Right lobe of liver (tissue), 6 donors: ENCODE measurements at places on chromosomes 1 and 21. TPM values are rescaled to one million over a fixed set of nuclear protein-coding genes. Genes with fewer than 3 reads are reported as not detected.

MAN1C1 gene
- 16.9 TPM for total RNA-seq

- H3K4me1 ChIP-seq: no peaks in the 10 kb centered on the region
- H3K36me3 ChIP-seq: no peaks in the 10 kb centered on the region
- no peak overlapping the region for H3K27ac ChIP-seq
- peak; percentile 90 for DNase-seq
- H3K27me3 ChIP-seq: no peaks in the 10 kb centered on the region
- no peak overlapping the region for H3K4me3 ChIP-seq
Observed at GRCh38 chr1:26072305-26072704, 4.9 kb upstream of the TRIM63 start.

- H3K36me3 ChIP-seq: no peaks in the 10 kb centered on the region
- no peak overlapping the region for H3K27ac ChIP-seq
- H3K27me3 ChIP-seq: no peaks in the 10 kb centered on the region
- DNase-seq: no peak
- H3K4me3 ChIP-seq: no peak overlapping the region
Observed at GRCh38 chr1:213687832-213688231, 299.9 kb upstream of the PROX1 start.

GRCh38 chr21:16420031-16420724 lies 690.4 kb downstream of the USP25 start:
- peak; percentile 59 for DNase-seq
- no peaks in the 10 kb centered on the region for H3K36me3 ChIP-seq
- H3K27me3 ChIP-seq: no peaks in the 10 kb centered on the region
- peak overlapping the region; percentile 50 for H3K4me3 ChIP-seq
- H3K4me1 ChIP-seq: no peaks in the 10 kb centered on the region

DNA sequence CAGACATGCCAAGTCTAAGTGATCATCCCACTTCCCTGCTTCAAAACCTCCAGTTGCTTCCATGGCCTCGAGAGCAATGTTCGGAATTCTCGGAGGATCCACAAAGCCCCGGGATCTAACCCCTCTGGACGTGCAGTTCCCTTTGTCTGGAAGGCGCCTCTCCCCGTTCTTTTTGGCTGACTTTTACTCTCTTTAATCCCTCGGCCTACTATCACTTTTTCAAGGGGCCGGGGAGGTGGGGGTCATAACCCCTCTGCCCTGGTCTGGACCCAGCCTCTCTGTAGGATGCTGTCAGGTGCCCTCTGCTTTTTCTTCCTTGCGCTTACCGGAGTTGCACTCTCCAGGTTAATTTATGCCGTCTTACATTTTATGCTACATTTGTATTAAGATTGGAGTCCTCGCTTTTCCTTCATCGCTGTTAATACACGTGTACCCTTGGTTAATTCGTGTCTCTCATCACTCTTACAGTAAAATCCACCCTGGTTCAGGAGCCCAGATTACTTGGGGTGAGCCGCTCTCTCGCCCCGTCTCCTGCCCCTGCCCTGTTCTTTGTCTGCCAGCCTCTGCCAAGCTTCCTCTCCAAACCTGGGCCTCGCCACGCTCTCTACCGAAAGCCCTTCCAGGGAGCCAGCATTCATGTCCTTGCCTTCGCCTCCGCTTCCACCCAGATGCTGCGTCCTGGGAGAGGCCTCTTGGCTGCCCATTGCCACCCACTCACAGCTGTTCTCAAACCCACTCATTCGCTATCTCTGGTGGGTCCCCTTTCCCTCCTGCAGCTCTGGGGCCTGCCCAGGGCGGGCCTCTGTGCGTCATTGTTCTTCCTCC lies 448.6 kb downstream of the CAMTA1 start:
- no peaks in the 10 kb centered on the region for H3K36me3 ChIP-seq
- no peaks in the 10 kb centered on the region for H3K4me1 ChIP-seq
- no peak for DNase-seq
- no peak overlapping the region for H3K4me3 ChIP-seq

SERINC2 gene
- 117 TPM for total RNA-seq

PDZK1IP1 gene
- 0.24 TPM for total RNA-seq

GRCh38 chr1:7644961-7645750 lies 125.9 kb upstream of the VAMP3 start:
- H3K36me3 ChIP-seq: no peaks in the 10 kb centered on the region
- DNase-seq: peak; percentile 87
- peak overlapping the region; percentile 54 for H3K27ac ChIP-seq
- H3K4me1 ChIP-seq: peaks cover 24% of the 10 kb centered on the region

DNA sequence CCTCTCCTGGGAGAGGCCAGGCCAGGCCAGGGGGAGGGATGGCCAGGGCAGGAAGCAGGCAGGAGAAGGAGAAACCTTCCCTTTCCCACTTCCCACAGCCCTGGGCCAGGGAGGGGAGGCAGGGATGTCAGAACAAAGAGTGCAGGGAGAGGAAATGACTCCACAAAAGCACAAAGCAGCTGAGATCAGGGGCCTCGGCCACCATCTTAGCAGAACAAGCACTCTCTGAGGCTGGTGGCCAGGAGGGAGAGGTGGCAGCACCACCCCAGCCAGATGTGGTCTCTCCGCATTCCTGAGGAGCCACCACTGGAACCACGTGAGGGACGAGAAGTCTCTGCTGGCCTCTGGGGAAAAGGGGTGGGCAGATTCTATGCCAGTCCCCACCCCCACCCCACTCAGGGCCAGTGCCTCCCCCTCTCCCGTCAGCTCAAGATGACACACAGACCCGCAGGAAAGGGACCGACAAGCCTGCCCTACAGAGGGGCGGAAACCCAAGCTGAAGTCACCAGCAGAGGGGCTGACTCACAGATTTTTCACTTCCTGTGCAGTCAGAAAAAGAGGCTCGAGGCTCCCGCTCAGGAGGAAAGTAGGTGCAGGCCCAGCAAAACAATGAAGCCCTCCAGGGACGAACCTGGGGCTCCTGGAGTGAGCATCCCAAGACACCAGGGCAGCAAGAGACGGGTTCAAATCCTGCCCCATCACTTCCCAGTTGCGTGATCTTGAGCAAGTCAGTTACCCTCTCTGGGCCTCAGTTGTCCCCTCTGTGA lies 24.1 kb upstream of the ALDH4A1 start:
- no peak for DNase-seq
- H3K27ac ChIP-seq: peak overlapping the region; percentile 66
- no peaks in the 10 kb centered on the region for H3K36me3 ChIP-seq
- H3K4me3 ChIP-seq: no peak overlapping the region
- no peaks in the 10 kb centered on the region for H3K27me3 ChIP-seq

- H3K27ac ChIP-seq: no peak overlapping the region
- no peaks in the 10 kb centered on the region for H3K27me3 ChIP-seq
- no peaks in the 10 kb centered on the region for H3K4me1 ChIP-seq
- no peaks in the 10 kb centered on the region for H3K36me3 ChIP-seq
- no peak overlapping the region for H3K4me3 ChIP-seq
Observed at GRCh38 chr1:63864224-63864641, 90.4 kb downstream of the ROR1 start.

SPATA21 gene
- 1.6 TPM for total RNA-seq

PTCH2 gene
- 0.31 TPM for total RNA-seq

PTGS2 gene
- total RNA-seq: 0.99 TPM

DNA sequence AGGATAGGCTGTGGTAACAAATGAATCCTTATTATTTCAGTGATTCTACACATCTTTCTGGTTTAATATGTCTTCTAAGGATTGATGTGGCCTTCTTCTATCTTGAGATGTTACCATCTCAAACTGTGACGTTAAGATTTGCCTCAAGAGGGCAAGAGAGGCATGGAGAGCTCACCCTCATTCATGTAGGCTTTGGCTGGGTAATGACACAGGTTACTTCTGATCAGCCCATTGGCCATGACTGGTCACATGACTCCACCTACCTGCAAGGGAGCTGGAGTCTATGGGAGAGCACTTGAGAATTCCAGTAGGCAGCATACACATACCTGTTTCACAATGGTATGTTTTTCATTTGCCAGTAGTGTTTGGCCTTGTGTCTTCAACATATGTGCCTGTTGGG lies 30.0 kb downstream of the CACHD1 start:
- no peaks in the 10 kb centered on the region for H3K27me3 ChIP-seq
- no peak overlapping the region for H3K4me3 ChIP-seq
- DNase-seq: no peak
- no peaks in the 10 kb centered on the region for H3K36me3 ChIP-seq
- H3K4me1 ChIP-seq: peaks cover 11% of the 10 kb centered on the region
